Hematopoietic multipotent progenitor cell treated with erythropoietin and hydrocortisone succinate and interleukin-3 and kit ligand, for 8 days (in vitro differentiated cells): ENCODE measurements at places on chromosomes 4 and X.
A peak's percentile ranks its signal among the peaks of the same experiment; 100 is the strongest.

DNA sequence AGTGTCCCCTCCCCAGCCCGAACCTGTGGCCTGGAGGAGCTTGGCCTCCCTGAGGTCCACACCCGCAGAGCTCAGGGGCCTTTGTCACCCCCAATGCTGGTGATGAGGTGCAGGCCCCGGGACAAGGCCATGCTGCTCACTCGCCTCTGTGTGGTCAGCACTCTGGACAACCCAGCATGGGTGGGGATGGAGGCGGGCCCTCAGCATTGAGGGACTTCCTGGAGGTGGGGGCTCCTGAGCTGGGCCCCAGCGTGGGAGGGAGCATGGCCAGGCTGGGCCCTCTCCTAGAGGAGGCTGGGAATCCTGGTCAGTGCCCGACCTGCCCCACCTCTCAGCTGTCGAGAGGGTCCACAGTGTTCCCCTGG is 30.6 kb downstream of the TACC3 start:
- no peak for DNase-seq

- DNase-seq: no peak
Observed at GRCh38 chr4:31557437-31557836, 837.3 kb downstream of the PCDH7 start.

GRCh38 chrX:70038951-70039350 is 10.8 kb downstream of the AWAT2 start:
- no peak for DNase-seq

DNA sequence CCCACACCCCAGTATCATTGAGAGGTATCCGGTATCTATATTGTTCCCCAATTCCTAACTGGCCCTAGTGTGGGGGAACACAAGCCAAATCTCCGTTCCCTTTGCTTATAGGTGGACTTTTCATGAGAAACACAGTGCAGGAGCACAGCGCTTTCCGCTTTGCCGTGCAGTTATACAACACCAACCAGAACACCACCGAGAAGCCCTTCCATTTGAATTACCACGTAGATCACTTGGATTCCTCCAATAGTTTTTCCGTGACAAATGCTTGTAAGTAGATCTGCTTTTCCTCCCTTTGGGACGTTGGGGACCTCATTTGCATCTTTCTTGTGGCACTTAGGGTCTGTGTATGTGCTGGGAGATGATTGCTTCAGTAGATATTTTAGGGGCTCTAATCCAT is 1.6 kb downstream of the GRIA3 start:
- DNase-seq: no peak

GRCh38 chrX:151982222-151982621 is 7.7 kb upstream of the GABRE start:
- no peak for DNase-seq

- peak; percentile 50 for DNase-seq
Observed at GRCh38 chrX:103175944-103176753, 38.8 kb upstream of the BEX4 start.

DNA sequence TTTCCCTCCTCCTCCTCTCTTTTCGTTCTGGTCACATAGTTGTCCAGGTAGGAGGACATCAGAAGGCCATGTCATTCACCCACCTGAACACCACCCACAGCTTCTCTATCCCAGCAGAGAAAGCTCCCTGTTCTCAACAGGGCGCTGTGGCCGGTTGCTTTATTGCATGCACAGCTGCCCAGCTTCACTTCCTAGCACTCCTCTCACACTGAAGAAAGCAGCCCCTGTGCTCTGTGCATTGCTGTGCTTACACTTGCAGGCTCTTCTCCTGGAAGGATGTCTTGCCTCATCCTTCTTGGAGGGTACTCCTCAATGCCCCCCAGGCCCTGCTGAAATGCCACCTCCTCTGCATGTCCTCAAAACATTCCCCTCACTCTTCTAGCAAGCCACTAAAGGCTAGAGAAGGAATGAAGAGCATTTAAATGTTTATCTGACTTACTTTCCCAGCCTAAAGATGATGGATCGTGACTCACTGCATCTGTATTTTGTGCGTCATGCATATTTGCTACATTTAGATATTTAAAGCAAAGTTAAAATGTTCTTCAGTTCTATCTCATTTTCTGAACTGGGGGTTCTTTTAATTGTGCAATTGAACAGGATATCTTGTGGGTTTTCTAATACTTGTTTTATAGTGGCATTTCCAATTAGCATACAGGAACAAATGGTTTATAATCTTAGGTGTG is 186.4 kb upstream of the PUDP start:
- DNase-seq: no peak

DNA sequence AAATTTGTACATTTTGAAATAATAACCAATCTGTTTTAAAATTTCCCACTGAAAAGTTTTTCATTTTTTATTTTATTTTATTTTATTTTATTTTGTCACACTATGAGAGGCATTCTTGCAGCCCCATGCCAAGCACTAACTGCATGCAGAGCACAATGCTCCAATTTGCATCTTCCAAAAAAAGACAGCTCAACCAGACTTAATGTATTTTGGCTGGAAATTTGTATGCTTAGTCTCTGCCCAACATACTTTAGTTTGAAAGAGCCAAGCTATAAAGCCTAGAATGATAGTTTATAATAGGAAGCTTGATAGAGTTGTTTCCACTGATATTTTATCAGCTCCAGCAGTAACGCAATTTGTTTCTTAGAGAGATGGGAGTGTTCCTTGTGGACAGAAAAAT is 235.5 kb downstream of the GALNTL6 start:
- no peak for DNase-seq

GRCh38 chr4:145626623-145626982 is 7.4 kb downstream of the MMAA start:
- DNase-seq: no peak

GRCh38 chr4:25367004-25367621 is 9.9 kb upstream of the ANAPC4 start:
- DNase-seq: peak; percentile 77

GRCh38 chrX:38438321-38438720 is 85.9 kb downstream of the OTC start:
- peak; percentile 1 for DNase-seq

DNA sequence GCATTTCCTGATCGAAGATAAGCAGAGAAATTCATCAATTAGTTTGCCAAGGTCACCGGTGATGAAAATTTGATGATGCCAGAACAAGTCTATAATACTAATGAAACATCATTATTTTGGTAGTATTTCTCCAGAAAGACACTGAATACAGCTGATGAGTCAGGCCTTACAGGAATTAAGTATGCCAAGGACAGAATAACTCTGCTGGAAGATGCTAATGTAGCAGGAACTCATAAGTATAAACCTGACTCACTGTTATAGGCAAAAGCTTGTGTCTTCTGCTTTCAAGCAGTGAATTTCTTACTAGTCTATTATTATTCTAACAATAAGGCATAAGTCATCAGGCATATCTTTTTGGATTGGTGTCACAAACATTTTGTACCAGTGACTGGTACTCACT is 1825.1 kb upstream of the IGFBP7 start:
- DNase-seq: no peak
